Stimulated activated CD4-positive, alpha-beta T cell treated with anti-CD3 and anti-CD28 coated beads, TNF-alpha, amount 100 ng/mL, for 48 hours (primary cell): ENCODE measurements at places on chromosomes 6 and 20.

- DNase-seq: no peak
These were observed 113.0 kb upstream of the SLC22A23 start for GRCh38 chr6:3569816-3570215.

DNA sequence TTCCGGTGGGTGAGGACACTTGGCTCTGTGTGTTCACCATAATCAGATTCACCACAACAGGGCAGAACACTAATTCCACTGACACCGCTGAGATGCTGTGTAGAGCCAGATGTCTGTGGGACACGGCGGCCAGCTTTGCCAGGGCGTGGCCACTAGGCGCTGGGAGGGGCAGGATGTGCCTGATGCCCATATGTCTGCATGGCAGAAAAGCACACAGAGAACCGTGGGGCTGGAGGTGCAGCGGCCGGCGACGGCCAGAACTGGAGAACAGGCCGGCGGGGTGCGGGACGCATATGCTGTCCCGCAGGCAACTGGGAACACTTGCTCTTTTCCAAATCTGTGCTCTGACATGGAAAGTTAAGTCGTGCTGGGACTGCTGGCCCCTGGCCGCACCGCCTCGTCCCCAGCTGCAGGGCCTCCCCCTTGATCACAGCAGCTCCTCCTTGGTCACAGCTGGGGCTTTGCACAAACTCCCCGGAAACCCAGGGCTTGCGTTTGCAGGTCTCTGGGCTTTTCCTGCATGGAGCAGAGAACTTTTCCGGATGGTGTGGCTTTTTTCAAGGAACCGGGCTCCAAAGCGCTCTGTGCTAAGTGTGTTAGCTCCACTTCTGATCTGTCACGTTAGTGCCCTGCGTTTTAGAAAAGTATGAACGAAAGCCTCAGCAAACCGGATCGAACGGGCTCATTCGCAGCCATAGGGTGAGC is 31.1 kb downstream of the NTSR1 start:
- no peak for DNase-seq

DNA sequence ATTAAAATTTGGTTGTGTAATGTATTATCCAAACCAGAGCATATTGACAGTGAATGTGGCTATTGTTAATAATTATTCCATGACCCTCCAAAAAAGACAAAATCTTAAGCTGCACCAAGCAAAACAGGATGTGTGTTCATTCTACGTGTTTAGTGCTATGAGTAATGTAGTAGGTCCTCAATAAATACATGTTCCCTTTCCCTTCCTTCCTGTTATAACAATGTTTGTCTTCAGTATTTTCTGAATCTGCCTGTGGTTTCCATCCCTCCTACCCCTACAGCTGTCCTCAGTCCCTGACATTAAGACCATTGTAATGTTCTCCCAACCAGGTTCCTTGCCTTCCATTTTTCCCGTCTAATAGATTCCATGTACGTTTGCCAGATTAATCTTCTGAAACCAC is 163.8 kb downstream of the AIG1 start:
- DNase-seq: no peak

GRCh38 chr6:115610696-115611095 is 450.0 kb downstream of the FRK start:
- DNase-seq: no peak

- DNase-seq: no peak
These were observed 53.8 kb downstream of the SASH1 start for GRCh38 chr6:148396411-148396810.

- no peak for DNase-seq
These were observed 107.1 kb upstream of the JAG1 start for GRCh38 chr20:10780901-10781300.

DNA sequence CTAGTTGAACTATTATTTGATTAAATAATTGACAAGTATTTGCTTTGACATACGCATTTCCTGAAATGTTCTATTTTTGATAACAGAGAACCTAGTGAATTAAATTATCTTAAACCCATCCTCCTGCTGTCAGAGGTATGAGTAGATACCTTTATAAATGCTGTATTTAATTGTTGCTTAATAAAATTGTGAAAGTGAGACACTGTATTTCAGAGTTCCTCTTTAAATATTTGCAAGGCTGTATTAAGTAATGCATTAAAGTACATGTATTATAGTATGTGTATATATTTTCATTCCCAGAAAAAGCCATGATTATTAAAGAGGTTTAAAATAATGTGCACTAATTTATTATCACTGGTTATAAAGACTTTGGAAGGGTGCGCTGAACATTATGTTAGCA is 483.8 kb downstream of the TFAP2B start:
- DNase-seq: no peak
